Activated CD8-positive, alpha-beta T cell treated with anti-CD3 and anti-CD28 coated beads, Interleukin-2, amount 10 ng/mL, durations not matched to agents 7 days and 5 days (primary cell): ENCODE measurements at places on chromosomes 3 and 15. TPM values are rescaled to one million over a fixed set of nuclear protein-coding genes. Genes with fewer than 3 reads are reported as not detected.

DNA sequence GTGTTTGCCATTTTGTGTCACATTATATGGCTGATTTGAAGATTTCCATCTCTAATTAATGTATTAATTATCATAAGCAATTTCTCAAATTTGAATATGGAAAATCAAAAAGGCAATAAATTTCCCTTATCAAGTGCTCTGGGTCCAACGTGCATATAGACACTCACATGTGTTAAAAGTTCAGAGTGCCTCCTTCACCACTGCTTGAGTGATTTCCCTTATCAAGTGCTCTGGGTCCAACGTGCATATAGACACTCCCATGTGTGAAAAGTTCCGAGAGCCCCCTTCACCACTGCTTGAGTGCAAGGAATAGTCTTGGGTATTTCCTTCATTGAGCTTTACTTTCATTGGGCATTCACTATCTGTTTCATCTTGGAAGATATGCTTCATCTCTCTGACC, 421.0 kb upstream of the ZNF717 start:
- DNase-seq, result no peak

Gene TICRR
- total RNA-seq, result 36.9 TPM

GRCh38 chr3:58205981-58206380, 4.8 kb downstream of the DNASE1L3 start:
- no peak for DNase-seq

Gene NANOGP8
- total RNA-seq, result not detected

- DNase-seq, result no peak
Observed at GRCh38 chr3:166897811-166898210, 482.3 kb downstream of the ZBBX start.

Gene THPO
- total RNA-seq, result not detected

DNA sequence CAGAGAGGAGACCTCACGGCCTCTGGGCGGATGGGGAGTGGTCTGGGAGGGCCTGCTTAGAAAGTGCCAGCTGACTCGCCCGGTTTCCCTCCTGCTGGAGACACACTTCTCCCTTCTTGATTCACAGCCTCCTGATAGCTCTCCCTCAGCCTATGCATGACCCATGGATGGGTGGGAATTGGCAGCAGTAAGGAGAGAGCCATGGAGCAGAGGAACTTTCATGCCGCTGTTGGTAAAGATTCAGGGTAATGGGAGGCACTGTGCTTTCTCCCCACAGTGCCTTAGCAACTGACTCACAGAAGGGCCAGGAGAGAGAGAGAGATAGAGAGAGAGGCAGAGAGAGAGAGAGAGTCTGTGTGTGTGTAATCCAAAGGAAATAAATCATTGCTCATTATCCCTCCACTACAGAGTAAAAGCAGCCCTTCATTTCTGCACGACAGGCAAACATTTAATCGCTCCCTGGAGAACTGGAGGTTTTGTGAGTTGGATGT, 82.8 kb downstream of the SEMA5B start:
- no peak for DNase-seq

DNA sequence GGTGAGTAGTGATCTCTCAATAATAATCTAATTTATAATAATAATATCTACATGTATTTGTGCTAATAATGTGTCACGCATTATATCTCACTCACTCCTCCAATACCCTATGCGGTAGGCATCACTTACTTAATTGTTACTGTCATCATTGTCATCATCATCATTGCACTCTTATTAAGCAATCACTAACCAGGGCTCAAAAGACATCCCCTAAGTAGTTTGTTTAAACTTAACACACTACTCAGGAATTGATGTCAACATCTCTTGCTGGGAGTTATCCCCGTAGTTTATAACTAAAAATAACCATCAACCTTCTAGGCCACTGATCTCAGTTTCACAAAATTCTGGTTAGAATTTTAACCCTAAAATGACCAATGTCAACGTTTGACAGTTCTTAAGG, 56.8 kb upstream of the ICE2 start:
- DNase-seq, result no peak

- no peak for DNase-seq
Observed at GRCh38 chr3:119408243-119408950, 55.0 kb downstream of the TMEM39A start.

- DNase-seq, result no peak
Observed at GRCh38 chr3:154334973-154335420, 10.7 kb upstream of the DHX36 start.

Gene CCR9
- not detected for total RNA-seq

GRCh38 chr15:91921188-91921842, 67.8 kb downstream of the SLCO3A1 start:
- no peak for DNase-seq

- no peak for DNase-seq
Observed at GRCh38 chr3:43998836-43999727, 242.6 kb upstream of the TOPAZ1 start.

- no peak for DNase-seq
Observed at GRCh38 chr15:59702351-59702750, 13.2 kb upstream of the BNIP2 start.

DNA sequence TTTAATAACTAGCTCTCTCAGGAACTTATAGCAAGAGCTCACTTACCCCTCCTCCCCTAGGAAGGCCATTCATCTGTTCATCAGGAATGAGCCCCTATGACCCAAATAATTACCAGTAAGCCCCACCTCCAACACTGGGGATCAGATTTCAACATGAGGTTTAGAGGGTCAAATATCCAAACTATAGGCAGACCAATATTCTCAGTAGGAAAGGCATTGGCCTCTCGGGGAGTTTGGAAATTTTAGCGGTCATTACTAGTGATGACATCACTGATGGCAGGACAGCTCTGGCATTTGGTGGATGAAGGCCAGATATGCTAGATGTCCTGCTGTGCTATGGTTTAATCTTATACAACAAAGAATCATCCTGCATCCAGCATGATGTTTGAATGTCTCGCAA, 15.2 kb upstream of the CD47 start:
- no peak for DNase-seq

DNA sequence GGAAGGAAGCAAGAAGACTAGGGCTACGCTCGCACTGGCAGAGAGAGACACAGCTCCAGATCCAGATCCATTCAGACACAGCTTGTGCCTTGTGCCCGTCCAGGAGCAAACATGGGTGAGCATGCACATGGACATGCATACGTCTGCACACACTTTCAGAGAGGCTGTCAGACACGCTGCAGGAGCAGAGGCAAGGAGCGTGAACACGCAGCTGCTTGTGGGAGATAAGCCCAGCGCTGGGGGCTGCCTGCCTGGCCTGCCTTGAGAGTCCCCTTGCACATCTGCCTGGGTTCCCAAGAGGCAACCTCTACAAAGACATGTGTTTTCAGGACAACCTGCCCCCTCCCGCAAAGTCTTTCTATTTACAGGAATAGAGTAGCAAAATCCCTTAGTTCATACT, 13.6 kb upstream of the BAHD1 start:
- DNase-seq, result no peak

Gene SHC4
- total RNA-seq, result 0.66 TPM

Gene NOX5
- total RNA-seq, result not detected

DNA sequence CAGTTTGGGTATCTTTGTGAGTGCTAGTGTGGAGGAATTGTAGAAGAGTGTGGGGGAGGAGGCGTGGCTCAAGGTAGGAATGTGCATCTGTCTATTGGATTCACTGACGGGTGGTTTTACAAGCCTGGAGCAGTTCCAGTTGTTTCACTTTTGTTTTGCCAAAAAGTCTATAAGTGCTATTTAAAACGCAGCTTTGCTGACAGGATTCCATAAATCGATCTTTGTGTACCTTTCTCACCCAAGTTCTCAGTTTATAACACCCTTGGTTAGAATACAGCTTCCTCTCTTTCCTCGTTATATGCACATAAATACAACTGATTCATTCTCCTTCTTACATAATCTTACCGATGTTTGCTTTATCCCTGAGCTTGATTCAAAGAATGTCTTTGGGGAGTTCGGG, 123.2 kb upstream of the UBE2E2 start:
- no peak for DNase-seq
